ENCODE measurements at places on chromosomes 5 and 9. TPM values are rescaled to one million over a fixed set of nuclear protein-coding genes. Genes with fewer than 3 reads are reported as not detected.

The PTGS1 gene
- 6.2 TPM for total RNA-seq

- H3K36me3 ChIP-seq: no peaks in the 10 kb centered on the region
- no peak overlapping the region for H3K27ac ChIP-seq
- H3K27me3 ChIP-seq: no peaks in the 10 kb centered on the region
Measured at GRCh38 chr5:4730279-4730678, 409.9 kb upstream of the ADAMTS16 start.

DNA sequence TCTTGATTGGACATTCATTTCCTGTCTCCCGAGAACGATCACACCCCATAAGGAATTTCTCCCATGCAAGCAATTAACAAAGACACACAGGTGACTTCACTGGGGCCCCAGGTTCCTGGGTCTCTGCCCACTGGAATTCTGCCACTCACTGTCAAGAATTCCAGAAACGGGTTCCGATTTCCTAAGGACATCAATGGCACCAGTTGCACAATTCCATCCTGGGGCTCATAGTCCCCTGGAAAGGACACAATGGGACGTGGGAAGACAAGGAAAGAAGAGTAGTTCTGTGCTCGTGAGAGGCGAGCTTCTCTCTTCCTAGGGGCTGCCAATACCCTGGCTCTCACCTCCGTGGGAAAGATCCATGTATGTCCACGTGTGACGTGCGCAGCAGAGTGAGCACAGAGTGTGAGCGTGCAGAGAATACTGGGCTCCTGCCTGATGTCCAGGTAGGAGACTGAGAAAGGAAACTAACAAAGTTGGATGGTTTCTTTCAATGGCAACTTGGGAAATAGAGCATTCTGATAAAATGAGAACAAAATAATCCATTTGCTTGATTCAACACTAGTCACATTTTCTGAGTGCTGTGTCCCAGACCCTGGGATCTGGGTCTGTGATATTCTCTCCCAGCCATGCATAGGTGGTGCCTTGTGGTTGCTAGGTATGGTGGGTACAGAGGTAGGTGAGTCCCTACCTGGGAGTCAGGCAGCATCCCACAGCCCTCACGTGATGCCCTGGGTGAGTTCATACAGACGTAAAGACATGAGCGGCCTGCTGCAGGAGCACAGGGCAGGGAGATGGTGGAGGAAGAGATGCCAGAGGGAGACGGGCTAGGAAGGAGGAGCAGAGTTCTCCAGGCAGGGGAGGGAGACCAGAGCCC is 159.8 kb downstream of the COL23A1 start:
- peak overlapping the region; percentile 72 for H3K27ac ChIP-seq
- H3K27me3 ChIP-seq: no peaks in the 10 kb centered on the region
- H3K36me3 ChIP-seq: no peaks in the 10 kb centered on the region
- H3K4me3 ChIP-seq: no peak overlapping the region
- no peak for DNase-seq

DNA sequence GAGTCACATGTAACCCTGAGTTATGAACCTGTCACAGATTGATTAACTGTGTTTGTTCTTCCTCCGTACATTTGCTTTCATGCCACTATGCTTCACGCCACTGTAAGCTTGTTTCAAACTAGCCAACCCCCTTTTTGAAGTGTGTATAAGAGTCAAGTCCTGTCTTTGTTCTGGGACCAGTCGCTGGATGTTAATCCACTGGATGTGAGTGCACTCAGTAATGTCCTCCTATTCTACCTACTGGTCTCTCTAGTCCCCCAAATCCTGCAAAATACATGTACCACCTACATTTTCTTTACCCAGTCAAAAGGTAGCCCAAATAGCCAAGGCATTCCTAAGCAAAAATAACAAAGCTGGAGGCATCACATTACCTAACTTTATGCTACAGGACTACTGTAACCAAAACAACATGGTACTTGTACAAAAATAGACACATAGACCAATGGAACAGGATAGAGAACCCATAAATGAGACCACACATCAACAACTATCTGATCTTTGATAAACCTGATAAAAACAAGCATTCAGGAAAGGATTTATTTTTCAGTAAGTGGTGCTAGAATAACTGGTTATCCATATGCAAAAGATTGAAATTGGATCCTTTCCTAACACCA is 1139.1 kb upstream of the SEMA6A start:
- H3K4me1 ChIP-seq: no peaks in the 10 kb centered on the region
- no peak overlapping the region for H3K27ac ChIP-seq
- H3K36me3 ChIP-seq: no peaks in the 10 kb centered on the region
- DNase-seq: no peak
- no peaks in the 10 kb centered on the region for H3K27me3 ChIP-seq

The NIM1K gene
- total RNA-seq: 0.14 TPM

The SLC34A3 gene
- not detected for total RNA-seq

The TRIM23 gene
- total RNA-seq: 19.3 TPM

The DRD1 gene
- 0.28 TPM for total RNA-seq

The SLC6A7 gene
- total RNA-seq: not detected

- no peak for DNase-seq
- no peaks in the 10 kb centered on the region for H3K27me3 ChIP-seq
- no peak overlapping the region for H3K27ac ChIP-seq
- H3K36me3 ChIP-seq: no peaks in the 10 kb centered on the region
- no peak overlapping the region for H3K4me3 ChIP-seq
Measured at GRCh38 chr9:125521462-125522327, 185.3 kb downstream of the MAPKAP1 start.

- no peak for DNase-seq
- H3K27ac ChIP-seq: no peak overlapping the region
- no peaks in the 10 kb centered on the region for H3K36me3 ChIP-seq
- no peaks in the 10 kb centered on the region for H3K4me1 ChIP-seq
- no peak overlapping the region for H3K4me3 ChIP-seq
- H3K27me3 ChIP-seq: no peaks in the 10 kb centered on the region
Measured at GRCh38 chr5:178319541-178320041, 87.0 kb upstream of the PHYKPL start.

GRCh38 chr9:115590011-115590410 is 472.1 kb upstream of the TNC start:
- H3K4me1 ChIP-seq: peaks cover 2% of the 10 kb centered on the region
- H3K27me3 ChIP-seq: no peaks in the 10 kb centered on the region
- H3K27ac ChIP-seq: no peak overlapping the region
- no peaks in the 10 kb centered on the region for H3K36me3 ChIP-seq
- DNase-seq: no peak

The IGIP gene
- total RNA-seq: 10.5 TPM

GRCh38 chr9:134728801-134729495 is 87.3 kb downstream of the COL5A1 start:
- no peaks in the 10 kb centered on the region for H3K4me1 ChIP-seq
- H3K36me3 ChIP-seq: no peaks in the 10 kb centered on the region
- H3K4me3 ChIP-seq: no peak overlapping the region
- no peak overlapping the region for H3K27ac ChIP-seq
- no peaks in the 10 kb centered on the region for H3K27me3 ChIP-seq

The IFNB1 gene
- total RNA-seq: not detected

The MYMK gene
- not detected for total RNA-seq

The GABRG2 gene
- 0.68 TPM for total RNA-seq

The ZNG1E gene
- 33.1 TPM for total RNA-seq

GRCh38 chr9:120377268-120378159 is 202.5 kb downstream of the CDK5RAP2 start:
- no peak overlapping the region for H3K4me3 ChIP-seq
- no peaks in the 10 kb centered on the region for H3K4me1 ChIP-seq
- no peaks in the 10 kb centered on the region for H3K27me3 ChIP-seq
- no peak for DNase-seq
- H3K27ac ChIP-seq: no peak overlapping the region
- no peaks in the 10 kb centered on the region for H3K36me3 ChIP-seq

DNA sequence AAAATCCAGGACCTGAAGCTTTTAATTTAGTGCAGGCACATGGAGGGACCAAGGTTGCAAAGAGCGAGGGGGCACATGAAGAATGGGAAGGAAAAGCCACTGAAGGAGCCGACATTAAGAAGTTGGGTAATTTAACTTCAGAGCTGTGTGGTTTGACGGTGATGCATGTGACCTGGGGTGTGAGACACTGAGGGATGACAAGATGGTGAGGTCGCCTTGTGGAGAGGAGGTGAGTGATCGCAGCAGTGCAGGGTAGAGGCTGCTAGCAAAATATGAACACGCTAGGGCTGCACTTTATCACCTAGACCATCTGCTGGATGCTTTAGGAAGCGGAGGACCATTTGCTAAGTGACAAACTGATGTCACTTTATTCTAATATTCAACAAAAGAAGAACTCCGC is 339.0 kb upstream of the KIF2A start:
- no peak overlapping the region for H3K27ac ChIP-seq
- H3K36me3 ChIP-seq: no peaks in the 10 kb centered on the region
- no peaks in the 10 kb centered on the region for H3K27me3 ChIP-seq
- DNase-seq: no peak

DNA sequence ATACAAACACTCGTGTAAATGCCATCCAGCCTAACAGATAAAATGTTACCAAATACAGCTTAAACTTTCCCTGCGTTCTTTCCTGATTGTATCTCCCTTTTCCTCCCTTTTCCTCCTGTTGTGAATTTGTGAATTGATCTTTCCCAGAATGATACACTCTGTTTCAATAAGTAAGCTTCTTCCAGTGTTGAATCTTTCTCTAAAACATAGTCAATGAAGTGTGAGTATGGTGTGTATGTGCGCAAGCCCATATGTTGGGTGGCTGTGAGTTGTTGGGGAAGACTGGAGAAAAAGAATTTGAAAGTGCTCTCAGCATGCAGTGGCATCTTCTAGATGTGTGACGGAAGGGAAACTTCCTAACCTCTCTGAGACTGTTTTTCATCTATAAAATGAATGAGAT is 143.1 kb upstream of the KLF4 start:
- H3K27me3 ChIP-seq: no peaks in the 10 kb centered on the region
- H3K4me1 ChIP-seq: no peaks in the 10 kb centered on the region
- H3K4me3 ChIP-seq: no peak overlapping the region
- DNase-seq: no peak

GRCh38 chr5:68661237-68661636 is 432.6 kb upstream of the SLC30A5 start:
- no peaks in the 10 kb centered on the region for H3K4me1 ChIP-seq
- no peak for DNase-seq
- H3K27me3 ChIP-seq: no peaks in the 10 kb centered on the region
- H3K27ac ChIP-seq: no peak overlapping the region
- H3K4me3 ChIP-seq: no peak overlapping the region

The LHX6 gene
- total RNA-seq: 7.3 TPM

- peaks cover 11% of the 10 kb centered on the region for H3K36me3 ChIP-seq
- no peak overlapping the region for H3K4me3 ChIP-seq
- H3K27me3 ChIP-seq: no peaks in the 10 kb centered on the region
- H3K27ac ChIP-seq: no peak overlapping the region
- no peak for DNase-seq
Measured at GRCh38 chr5:134580001-134580460, 52.6 kb downstream of the SAR1B start.

DNA sequence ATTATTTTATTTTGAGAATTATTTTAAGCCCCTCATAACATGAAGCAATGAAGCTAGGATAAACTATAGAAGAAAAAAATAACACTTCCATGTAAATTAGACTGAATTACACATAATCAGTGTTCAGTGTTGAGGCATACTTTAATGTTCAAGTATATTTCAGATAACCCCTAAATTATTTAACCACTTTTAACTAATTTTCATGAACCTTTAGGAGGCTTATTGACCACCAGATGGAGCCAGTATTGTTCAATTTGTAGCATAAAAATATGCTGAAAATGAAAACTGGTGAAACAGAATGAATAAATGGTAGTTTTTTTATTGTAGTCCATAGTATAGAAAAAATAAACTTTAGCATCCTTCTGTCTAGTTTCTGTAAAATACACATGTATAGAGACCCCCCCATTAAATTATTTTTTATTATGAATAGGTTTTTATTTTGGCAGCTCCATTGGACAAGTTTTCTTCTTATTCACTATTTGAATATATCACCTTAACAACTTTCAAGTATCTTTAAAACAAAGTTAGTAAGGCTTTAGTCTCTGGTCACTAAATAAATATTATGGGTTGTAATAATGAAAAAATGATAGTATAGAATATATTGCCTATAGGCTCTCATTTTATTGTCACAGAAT is 190.1 kb downstream of the CWC27 start:
- no peaks in the 10 kb centered on the region for H3K27me3 ChIP-seq
- H3K4me3 ChIP-seq: no peak overlapping the region
- no peak overlapping the region for H3K27ac ChIP-seq
- DNase-seq: no peak

The LCN1 gene
- not detected for total RNA-seq

All from prostate gland (tissue), 2 donors.